NCI-H2081 treated with DMSO at 0.1 percent for 48 hours (cell line): ENCODE measurements at places on chromosomes 3 and 15.

GRCh38 chr3:114418107-114418506 lies 124.3 kb downstream of the TIGIT start:
- no peak for DNase-seq

DNA sequence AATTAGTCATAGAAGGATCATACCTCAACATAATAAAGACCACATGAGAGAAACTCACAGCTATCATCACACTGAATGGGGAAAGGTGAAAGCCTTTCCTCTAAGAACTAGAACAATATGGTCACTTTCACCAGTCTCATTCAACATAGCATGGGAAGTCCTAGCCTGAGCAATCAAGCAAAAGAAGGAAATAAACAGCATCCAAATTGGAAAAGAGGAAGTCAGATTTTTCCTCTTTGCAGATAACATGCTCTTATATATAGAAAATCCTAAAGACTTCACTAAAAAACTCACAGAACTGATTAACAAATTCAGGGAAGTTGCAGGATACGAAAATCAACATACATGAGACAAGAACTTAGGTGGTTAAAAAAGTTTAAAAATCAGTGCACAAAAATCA lies 24.7 kb downstream of the MAP3K13 start:
- DNase-seq = no peak

DNA sequence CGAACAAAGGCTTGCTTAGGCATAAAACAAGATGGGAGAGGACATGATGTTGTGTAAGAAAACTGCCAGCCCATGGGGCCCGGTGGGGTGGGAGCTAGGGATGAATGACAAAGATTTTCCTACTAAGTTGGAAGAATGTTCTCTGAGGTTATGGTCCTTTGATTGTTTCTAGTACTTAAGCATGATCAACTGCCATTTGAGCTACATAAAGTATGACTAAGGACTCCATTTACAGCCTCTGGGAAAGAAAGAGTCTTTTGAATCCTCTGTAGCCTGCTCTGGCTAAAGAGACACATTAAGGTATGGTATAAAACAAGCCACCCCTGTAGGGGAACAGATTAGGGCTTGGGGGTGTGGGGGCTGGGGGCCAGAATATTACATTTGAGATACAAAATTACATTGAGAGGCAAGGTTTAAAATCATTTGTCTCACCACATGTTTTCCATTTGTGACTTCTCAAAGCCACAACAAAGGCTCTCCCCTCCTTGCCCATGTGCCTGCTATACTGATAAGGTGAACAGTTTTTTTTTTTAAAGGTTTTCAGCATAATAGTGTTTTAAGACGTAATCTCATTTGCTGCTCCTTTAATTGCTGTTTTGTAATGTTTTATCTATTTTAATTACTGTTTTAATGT lies 323.4 kb downstream of the CHST2 start:
- DNase-seq = no peak

DNA sequence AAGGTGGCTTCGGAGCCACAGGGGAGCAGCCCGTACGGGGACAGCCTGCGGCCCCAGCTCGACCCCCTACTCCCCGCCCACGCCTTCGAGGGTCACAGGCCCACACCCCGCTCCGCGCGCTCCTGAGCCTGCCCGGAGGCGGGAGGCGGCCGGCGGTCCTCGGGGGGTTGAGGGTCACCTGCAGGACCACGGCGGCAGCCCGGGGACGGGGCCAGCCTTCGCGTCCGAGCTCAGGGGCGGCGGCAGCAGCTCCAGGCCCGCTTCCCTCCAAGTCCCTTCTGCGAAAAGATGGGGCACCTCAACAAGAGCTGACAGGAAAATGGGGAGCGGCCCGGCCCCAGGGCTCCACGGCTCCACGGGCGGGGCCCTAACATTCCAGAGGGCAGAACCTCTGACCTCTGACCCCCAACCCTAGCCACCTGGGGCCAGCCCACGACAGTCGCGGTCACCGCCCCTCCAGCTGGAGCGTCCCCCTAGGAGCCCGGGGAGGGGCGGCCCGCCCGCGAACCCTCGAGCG lies 428 bp downstream of the LYSMD4 start:
- DNase-seq = no peak

DNA sequence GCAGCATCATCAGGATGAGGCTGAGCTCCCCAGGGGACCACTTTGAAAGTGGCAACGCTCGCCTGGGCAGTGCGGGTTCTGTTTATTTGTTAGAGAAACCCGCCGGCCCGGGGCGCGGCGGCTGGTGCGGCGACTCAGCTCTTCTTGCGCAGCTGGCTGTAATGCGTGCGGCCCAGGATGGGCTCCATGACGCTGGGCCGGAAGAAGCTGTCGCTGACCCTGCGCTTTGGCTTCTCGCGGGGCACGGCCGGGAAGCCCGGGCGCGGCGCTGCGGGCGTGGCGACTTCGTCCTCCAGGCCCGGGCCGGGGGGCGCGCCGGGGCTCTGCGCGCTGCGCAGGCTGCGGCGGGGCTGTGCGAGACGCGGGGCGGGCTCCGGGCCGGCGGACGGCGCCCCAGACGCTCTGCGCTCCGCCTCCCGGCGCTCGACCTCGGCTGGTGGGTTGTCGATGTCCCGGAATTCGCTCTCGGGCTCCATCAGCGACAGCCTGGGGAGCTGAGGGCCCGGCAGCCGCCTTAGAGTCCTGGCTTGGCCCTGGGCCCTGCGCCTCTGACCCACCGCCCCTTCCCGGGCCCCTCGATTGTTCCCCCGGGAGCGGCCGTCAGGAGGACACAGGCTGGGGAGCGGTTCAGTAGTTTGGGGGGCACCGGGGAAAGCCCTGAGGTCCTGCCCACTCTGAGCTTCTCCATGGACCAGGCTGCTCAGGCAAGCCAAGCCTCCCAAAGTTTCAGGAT lies 10.3 kb upstream of the KIF7 start:
- no peak for DNase-seq

DNA sequence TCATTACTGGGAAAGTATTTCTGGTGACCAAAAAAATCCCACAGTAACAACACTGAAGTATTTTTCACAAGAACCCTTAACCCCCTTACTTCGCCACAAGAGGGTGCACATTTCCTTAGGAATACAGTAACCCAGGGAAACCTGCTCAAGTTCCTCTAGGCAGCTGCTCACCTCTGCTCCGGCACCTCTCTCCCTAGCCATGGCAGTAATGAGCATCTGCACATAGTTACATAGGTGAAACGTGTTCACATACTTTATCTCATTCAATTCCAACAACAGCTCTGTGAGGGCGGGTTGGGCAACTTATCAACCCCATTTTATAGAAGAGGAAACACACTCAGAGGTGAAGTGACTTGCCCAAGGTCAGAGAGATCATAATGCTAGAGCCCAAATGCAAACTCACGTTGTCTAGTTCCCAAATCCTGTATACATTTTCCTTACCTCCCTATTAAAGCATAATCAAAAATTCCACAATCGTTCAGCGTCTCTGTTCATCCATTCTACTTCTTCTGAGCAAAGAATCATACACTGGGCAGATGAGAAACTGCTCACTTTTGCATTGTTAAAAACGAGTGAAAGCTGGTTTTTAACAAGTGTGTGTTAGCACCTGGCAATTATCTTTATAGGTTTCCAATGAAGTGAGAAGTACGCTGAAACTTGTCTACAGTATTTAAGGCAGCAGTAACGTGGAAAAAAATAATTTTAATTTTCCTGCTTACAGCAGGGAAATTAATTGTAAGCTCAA lies 90.7 kb downstream of the IGF2BP2 start:
- no peak for DNase-seq
